T-helper 9 cell (primary cell): ENCODE measurements at places on chromosomes 7 and 10.

DNA sequence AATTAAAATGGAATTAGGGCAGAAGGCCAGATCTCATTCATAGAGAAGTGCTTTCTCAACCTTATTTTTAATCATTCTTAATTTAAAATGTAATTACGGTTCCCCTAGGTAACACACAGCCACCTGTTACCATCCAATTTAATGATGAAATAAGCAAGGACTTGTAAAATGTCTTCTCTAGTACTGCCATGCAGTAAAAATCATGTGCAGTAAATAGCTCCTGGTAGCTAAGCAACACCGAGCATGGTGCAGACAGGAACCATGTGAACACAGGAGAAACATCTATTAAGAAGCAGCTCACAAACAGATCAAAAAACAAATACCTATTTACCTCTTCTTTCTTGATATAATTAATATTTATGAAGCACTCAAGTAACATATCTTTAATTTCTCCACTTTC lies 15.1 kb downstream of the NCAPG2 start:
- no peak for DNase-seq

DNA sequence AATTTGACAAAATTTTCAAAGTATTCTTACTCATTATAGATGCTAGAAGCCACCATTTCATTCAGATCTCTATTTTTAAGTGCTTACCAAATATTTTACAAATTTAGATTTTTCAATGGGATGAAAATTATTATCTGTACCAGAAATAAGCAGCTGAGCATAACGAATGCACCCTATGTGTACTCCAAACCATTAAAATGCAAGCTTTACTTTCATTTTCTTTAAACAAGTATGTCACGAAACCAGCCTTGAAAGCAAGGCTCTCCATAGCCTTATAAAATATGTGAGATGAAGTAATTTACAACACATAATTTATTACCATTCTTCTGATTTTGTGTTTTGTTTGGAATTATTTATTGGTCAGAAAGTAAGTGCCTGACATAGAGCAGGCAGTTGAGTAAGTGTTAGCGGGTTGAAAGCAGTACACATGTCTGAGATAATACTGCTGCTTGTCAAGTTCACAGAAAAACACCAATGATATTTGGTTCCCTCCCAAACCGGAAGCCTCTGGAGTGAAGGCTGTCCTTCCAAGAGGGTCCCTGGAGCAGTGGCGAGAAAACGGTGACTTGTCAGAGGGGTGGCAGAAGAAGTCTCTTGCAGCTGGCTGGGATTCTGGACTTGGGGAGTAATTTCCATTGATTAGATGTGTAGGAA lies 322.7 kb upstream of the PFKP start:
- no peak for DNase-seq

GRCh38 chr7:15674586-15674985 lies 11.9 kb downstream of the MEOX2 start:
- DNase-seq, result no peak

GRCh38 chr10:114427124-114427852 lies 23.0 kb upstream of the AFAP1L2 start:
- no peak for DNase-seq

DNA sequence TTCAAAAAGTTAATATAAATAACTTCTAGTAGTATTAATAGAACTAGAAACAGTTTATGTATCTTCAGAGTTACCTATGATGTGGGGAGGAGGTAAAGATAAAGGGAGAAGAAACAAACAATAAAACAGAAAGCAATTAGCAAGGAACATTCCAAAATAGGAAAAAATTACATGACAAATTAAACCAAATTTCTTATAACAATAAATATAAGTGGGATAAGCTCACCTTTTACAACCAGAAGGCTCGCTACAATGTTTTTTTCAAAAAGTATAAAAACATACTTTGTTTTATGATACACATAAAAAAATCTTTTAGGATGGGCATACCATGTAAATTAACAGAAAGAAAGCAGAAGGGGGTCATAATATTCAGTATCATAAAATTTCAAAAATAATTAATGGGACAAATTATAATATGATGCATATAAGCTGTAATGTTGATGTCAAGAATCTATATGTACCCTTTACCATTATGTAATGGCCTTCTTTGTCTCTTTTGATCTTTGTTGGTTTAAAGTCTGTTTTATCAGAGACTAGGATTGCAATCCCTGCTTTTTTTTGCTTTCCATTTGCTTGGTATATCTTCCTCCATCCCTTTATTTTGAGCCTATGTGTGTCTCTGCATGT lies 31.8 kb downstream of the GLCCI1 start:
- DNase-seq, result no peak

- no peak for DNase-seq
Observed at GRCh38 chr7:47100817-47101435, 481.0 kb downstream of the TNS3 start.

- no peak for DNase-seq
Observed at GRCh38 chr7:104982308-104983075, 31.5 kb upstream of the KMT2E start.

- DNase-seq, result no peak
Observed at GRCh38 chr10:49082766-49083165, 32.6 kb downstream of the VSTM4 start.

DNA sequence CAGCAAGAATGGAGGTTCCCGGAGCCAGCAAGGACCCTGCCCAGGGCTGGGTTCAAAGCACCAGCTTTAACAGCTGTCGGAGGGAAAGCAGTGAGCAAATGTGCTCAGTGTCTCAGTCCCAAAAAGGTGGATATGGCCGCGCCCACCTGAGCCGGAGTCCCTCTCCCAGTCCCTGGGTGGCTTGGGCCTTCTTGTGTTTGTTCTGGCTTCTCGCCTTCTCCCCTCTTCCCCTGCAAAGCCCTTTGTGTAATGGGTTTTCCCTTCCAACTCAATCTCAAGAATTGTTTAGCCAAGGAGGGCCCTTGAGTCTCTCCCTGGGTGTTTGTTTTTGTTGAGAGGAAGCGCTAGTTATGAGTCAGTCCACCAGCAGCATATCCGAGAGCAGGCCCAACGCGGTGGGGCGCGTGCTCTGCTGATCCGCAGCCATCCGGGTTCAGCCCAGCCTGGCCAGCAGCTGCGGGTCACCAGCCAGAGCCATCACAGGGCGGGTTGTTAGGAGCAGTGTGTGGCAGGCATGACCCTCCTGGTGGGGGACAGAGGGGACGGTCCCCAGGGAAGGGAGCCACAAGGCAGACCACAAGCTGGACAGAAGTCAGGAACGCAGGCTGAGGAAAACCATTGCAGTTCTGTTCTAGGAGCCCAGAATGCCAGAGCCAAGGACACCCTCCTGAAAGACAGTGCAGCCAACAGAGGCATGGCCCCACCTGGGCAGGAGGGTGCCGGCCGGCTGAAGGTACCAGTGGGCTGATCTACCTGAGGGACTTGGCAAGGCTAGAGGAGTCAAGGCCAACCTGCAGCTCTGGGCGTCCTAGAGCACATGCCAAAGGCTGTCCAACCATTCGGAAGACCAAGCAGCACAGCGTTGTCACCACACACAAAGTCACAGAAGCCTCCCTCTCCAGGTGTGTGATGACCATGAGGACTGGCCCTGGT lies 21.3 kb downstream of the CALML3 start:
- DNase-seq, result no peak

DNA sequence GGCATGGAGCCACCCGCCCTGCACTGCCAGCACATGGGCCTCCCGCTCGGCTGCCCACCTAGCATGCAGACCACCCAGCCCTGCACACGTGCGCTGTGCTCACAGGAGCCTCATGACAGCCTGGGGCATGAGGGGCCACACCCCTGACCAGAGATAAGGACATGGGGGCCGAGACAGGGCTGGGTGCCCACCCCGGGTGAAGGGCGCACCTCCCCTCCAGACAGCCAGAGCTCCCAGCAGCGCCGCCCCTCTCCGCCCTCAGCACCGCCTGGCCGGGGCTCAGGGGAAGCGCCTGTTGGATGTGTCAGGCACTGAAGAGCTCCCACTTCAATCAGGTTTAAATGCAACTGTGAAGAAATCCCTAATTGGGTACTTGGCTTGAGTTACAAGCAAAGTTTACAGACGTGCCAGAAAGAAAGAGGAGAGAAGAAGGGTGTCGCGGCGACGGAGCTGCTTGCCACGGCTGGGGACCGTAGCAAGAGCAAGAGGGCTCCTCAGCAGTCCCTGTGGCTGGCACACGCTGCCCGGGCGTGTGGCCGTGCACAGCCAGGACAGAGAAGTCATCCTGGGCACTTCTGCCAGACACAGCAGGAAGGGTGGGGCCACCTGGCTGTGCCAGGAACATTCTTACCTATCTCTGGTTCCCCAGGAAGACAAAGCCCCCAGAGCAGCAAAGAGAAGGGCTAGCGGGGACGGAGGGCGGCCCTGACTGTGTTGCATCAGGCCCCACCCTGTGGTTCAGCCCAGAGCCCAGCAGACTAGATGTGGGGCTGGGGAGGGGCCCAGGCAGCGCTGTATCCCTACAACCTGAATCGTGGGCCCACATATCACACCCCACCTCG lies 247.4 kb downstream of the ELFN1 start:
- DNase-seq, result no peak

GRCh38 chr7:89809291-89809690 lies 345.0 kb upstream of the STEAP1 start:
- DNase-seq, result no peak

DNA sequence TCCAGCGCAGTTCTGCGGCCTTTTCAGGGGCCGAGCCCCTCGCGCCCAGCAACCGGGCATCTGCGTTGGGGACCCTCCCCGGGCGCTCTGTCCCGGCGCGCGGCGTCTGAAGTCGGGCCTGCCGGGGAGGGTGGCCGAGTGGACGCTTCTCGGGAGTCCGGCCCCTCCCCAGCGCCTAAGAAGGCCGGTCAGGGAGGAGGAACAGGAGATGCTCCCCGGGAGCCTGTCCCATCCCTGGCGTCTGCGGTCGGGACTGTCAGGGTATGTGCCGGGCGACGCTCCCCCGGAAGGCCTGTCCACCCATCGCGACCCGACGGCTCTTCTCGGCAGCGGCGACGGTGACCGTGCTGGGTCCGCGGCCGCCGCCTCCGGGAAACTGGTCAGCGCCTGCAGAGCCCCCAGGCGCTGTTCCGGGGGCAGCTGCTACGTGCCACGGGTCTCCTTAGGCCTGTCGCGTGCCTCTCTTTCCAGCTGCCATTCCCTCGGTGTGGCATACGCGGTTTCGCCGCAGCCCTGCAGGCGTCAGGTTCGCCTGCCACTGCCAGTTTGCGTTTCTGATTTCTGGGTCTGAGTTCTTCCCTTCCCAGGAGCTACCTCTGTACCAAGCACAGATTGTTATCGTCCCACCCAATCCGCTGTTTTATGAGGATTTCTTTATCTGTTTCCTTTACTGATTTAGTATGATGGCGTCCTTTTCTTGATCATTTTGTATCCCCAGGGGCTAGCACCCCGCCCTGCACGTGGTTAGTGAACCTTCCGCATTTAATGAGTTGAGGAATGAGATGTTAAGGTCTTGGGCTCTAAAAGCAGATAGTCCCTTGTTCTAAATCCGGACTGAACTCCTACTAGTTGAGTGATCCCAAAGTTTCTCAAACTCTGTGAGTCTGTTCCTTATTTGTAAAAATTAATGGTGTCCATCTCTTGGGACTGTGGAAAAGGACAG lies 782 bp downstream of the IFIT5 start:
- peak; percentile 41 for DNase-seq

GRCh38 chr7:115009139-115009538 lies 87.2 kb downstream of the MDFIC start:
- no peak for DNase-seq

DNA sequence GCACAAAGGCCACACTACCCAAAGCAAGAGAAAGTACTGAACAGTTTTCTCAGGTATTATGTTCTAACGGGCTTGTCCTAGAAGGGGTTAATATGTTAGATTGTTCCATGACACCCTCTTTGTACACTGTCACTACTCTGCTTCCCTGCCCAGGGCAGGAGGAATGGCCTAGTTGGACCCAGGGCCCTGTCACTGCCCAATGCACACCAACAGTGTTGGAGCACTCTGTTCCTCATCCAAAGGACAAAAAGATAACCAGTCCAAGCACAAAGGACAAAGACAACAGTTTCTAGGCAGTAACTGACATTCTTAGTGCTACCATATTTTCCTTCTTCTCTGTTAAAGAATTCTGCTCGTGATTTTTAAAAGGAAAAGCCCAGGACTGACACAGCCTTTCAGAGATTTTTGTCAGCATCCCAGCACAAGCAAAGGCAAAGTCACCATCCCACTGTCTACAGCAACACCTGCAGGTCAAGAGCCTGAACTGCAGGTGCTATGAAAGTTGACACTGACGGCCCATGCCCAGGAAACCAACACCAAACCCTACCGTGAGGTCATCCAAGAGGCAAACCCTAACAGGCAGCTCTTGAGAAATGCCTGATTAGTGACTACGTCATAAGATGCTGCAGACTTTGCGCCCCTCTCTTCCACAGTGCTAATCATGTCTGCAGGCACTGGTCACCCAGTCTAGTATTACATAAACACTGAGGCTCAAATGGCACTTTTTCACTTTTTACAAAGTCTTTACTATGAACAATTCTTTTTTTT lies 13.2 kb downstream of the NUDCD3 start:
- peak; percentile 44 for DNase-seq

DNA sequence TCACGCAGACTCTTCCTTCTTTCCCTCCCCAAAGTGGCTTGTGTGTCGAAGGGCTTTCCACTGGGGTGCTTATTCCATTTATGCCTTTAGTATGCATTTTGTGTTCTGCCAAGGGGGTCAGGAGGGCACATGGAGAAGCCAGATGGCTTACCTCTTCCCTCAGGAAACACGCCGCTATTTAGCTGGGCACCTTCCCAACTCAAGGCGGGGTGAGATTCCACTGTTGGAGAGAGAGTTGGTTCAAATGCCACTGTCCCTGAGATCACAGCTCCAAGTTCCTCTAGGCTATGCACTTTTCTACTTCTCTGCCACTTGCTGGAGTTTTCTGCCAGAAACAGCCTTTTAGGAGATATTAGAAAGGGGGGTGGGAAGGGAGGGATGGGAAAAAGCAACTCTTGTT lies 1091.8 kb downstream of the LRMDA start:
- no peak for DNase-seq

DNA sequence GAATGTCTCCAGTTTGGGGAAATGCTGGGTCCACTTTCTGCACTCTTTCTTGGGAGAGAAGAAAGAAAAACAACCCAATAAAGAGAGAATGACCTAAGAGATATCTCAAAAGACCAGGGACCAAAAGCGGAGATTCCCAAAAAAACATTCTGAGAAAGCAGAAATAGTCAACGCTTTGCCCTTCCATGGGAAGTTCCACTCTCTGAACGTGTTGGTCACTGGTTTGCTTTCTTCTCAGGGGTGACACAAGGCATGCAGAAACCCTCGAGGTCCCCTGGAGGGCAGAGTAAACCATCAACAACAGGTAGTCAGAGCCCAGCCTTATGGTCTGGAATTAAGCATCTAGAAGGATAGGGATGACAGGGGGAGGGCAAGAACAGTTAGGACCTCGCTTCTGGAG lies 26.2 kb upstream of the AOAH start:
- DNase-seq, result no peak

- peak; percentile 92 for DNase-seq
Observed at GRCh38 chr7:128739048-128739962, at the start of gene CALU. Gene CALU (plus strand): TSS chr7:128739359. CDS start chr7:128748584, 9,225 bp downstream.
